Ecto neural progenitor cell (in vitro differentiated cells): ENCODE measurements at places on chromosomes 4 and X.

DNA sequence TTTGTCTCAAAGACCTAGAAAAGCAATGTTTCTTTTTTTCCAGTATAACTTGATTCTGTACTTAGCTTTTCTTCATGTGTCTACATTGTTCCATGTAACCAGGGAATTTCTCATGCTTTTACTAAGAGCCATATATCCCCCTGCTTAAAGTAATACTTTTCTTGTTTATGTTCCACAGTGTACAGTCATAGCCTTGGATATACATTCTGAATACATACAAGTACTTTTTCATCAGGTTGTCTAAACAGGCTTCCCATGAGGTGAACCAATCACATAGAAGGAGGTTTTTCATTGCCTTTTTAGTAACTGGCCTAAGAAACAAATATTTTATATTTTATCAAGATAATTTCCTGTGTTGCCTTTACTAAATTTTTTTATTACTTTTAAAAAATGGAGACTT is 52.8 kb downstream of the SLC2A9 start:
- no peak for DNase-seq

DNA sequence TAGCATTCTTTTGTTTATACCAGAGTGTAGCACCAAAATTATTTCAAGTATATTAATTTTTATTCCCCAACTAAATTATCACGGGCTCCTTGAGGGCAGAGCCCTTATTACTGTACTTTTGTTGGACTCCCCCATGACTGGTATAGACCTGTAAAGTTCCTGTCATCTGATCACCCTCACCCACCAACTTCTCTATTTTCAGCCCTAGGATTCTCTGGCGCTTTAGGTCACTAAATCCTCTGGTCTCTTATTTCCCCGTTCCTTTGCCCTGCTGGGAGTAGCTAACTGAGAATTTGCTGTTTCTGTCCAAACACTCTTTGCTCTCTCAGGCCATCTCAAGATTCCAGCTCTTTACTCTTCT is 3.2 kb upstream of the XKRX start:
- DNase-seq, result no peak

- DNase-seq, result no peak
Observed at GRCh38 chr4:152901205-152901604, 34.9 kb upstream of the FHDC1 start.

DNA sequence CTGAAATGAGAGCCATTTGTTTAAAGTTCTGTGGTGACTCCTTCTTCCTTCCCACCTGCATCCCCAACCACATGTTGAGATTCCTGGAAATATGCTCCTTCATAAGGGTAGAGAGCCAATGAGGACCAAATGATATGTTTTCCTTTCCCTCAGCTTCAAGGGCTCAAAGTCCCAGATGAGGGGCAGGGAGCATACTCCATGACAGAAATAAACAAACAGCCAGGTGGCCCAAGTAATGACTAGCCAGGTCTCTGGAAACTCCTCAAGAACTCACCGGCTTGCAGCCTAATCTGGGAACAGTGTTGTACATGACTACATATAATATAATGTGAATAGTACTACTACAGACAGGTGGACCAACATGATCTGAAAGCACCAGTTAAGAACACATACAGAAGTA is 392.3 kb downstream of the PACRGL start:
- DNase-seq, result no peak

- peak; percentile 66 for DNase-seq
Observed at GRCh38 chr4:51831133-51831532, 11.8 kb upstream of the DCUN1D4 start.

GRCh38 chrX:86023811-86024210 is 23.5 kb downstream of the CHM start:
- DNase-seq, result no peak

DNA sequence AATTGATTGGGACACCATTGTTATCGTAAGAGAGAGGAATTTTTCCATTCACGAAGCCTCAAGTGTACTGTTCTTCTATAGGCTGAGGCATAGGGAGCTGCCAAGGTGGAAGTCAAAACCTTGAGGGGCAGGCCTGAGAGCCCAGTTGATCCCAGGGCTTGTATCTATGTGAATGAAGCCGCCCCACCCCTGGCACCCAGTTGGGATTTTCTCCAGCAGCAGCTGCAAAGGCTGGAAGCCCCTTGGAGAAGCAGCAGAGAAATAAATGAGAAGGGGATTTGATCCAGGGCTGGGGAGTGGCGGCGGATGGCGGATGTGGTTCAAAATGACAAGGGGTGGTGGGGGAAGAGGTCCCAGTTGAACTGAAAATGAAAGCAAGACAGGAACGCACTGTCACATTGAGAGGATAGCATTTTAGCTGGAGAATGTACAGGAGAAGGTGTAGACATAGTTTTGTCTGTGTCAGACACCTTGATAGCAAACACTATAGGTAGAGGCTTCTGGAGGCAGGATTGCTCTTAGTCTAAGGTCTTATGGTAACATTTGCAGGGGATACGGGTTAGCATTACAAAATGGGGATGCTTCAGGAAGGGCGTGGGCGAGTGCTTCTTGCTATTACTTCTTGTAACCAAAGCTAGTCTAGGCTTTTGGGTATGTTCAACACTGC is 32.6 kb downstream of the DOCK11 start:
- no peak for DNase-seq

GRCh38 chrX:22526339-22526738 is 253.6 kb downstream of the CBLL2 start:
- no peak for DNase-seq

DNA sequence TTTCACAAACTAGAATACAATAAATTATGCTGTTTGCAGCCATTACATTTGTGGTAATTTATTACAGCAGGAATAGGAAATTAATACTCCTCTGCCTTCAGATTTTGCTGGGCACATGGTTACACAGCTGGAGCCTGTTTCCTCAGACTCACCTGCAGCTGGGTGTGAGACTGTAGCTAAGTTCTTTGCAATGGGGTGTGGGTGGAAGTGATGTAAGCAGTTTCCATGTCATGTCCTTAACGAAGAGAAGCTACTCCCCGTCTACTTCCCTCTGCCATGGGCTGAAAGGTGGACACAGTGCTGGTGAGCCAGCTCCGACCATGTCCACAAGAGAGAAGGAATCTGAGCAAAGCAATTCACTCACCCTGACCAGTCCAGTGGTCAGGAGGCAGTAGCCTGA is 18.2 kb downstream of the SH3KBP1 start:
- no peak for DNase-seq

DNA sequence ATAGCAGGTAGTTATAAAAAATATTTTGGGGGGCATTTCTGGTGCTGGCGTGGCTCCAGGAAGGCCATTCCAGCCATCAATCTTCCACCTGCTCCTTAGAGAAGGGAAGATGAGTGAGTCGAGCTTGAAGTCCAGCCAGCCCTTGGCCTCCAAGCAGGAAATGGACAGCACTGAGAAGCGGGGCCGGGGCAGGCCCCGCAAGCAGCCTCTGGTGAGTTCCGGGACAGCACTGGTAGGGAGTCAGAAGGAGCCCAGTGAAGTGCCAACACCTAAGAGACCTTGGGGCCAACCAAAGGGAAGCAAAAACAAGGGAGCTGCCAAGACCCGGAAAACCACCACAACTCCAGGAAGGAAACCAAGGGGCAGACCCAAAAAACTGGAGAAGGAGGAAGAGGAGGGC is 29.2 kb upstream of the COX18 start:
- DNase-seq, result no peak

- no peak for DNase-seq
Observed at GRCh38 chr4:139774759-139775487, 109.3 kb downstream of the MGST2 start.

DNA sequence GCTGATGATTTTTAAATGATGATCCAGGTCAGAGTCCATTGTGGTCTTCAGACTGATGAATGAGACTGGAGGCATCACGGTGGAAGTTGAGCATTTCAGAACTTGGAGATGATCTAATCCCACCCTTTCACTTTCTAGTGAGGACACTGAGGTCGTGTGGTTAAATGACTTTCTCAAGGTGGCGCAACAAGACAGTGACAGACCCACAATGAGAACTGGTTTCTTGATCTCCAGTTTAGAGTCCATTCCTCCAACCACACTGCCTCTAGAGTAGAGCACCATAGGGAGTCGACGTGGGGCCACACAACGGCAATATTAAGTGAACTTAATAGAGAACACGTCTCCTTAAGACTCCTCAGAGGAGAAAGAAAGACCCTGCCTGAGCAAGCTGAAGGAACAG is 381.0 kb downstream of the UNC5C start:
- DNase-seq, result no peak

- DNase-seq, result no peak
Observed at GRCh38 chr4:81257816-81258215, 42.8 kb upstream of the PRKG2 start.

GRCh38 chr4:7394681-7395451 is 39.9 kb downstream of the PSAPL1 start:
- peak; percentile 43 for DNase-seq

- DNase-seq, result no peak
Observed at GRCh38 chr4:102143433-102143832, 201.8 kb downstream of the SLC39A8 start.

GRCh38 chrX:1002611-1003010 is 209.8 kb downstream of the CRLF2 start:
- DNase-seq, result no peak

GRCh38 chr4:159487284-159487747 is 384.4 kb downstream of the RAPGEF2 start:
- DNase-seq, result peak; percentile 74

GRCh38 chrX:274904-275475 is 6.2 kb upstream of the PLCXD1 start:
- peak; percentile 73 for DNase-seq

DNA sequence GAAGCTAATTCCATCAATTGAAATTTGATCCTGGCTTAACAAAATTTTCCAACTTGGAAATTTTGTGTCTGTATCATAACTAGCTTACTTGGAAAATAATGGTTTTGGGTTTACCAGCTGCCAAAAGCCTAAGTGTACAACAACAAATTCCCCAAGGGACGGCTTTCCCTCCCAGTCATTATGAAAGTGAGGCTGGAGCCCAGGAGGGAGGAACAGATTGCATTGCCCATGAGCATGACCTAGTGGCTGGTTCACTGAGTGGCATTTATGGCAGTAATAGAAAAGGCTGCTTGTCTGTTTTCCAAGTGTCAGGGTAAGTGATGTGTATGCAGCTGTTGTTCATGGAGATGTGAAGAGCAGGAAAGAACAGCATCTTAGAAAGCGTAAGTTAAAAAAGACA is 70.8 kb upstream of the HHIP start:
- no peak for DNase-seq
